ENCODE measurements at places on chromosomes 5 and 9. TPM values are rescaled to one million over a fixed set of nuclear protein-coding genes. Genes with fewer than 3 reads are reported as not detected.

The NTNG2 gene
- 10.1 TPM for total RNA-seq

The MEIKIN gene
- total RNA-seq = not detected

The RNF14 gene
- total RNA-seq = 26.5 TPM

The PFN3 gene
- not detected for total RNA-seq

The DDX4 gene
- 0.83 TPM for total RNA-seq

The PPP1R2B gene
- total RNA-seq = 0.29 TPM

The PDE6A gene
- not detected for total RNA-seq
